ENCODE measurements at places on chromosomes 12 and 14.

DNA sequence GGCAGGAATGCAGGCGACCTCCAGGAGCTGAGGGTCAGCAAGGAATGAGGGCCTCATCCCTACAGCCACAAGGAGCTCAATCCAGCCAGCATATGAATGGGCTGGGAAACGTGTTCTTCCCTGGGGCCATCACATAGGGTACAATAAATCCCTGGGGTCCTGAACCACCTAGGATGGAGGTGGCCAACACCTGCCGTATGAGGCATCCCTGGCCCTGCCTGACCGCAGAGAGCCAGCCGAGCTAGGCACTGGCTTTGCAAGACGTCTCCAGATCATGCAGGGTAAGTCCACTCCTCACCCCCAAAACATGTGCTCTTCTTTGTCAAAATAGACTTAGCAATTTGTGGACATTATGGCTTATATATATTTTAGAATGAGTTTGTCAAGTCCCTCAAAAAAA is 303.7 kb upstream of the DIO3 start:
- DNase-seq, result no peak

DNA sequence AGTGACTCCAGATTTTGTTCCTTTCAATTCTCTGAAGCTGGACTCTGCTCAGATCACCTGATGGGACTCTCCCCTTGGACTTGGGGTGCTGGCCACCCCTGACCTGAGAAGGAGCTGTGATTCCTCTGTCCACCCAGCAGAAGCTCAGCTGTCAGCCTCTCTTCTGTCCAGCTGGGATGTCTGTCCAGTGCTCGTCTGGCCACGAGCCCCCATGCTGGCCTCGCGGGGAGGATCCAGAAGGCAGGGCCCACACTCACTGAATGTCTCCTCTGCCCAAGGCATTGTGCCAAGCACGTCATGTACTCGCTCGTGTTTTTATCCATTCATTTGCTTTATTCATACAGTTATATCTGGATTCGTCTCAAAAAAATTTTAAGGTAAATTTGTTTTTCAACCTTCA is 14.2 kb upstream of the SLC24A4 start:
- no peak for DNase-seq

GRCh38 chr14:55588259-55588699 is 8.3 kb downstream of the KTN1 start:
- DNase-seq, result no peak

GRCh38 chr14:47585447-47585846 is 90.0 kb downstream of the MDGA2 start:
- no peak for DNase-seq

DNA sequence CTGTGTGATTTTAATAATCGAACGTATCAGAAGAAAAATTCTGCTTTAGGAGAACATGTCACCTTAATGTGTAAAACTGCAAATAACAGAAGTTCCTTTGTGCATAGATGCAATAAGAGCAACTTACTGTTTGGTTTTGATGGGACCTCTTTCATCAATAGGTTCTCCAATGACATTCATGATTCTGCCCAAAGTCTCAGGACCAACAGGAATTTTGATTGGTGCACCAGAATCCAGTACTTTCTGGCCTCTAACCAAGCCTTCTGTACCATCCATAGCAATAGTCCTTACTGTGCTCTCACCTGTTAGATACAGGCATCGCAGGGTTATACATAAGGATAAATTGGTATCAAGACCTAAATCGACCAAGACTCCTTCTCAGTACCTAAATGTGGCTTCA is 1.1 kb downstream of the ATP5F1B start:
- DNase-seq, result no peak

- DNase-seq, result no peak
These were observed 222.1 kb downstream of the AACS start for GRCh38 chr12:125287155-125287847.

GRCh38 chr14:95659990-95660385 is 26.2 kb upstream of the TCL1B start:
- DNase-seq, result no peak

GRCh38 chr12:62520361-62520760 is 53.7 kb downstream of the MON2 start:
- DNase-seq, result no peak

- no peak for DNase-seq
These were observed 716 bp upstream of the PTGDR start for GRCh38 chr14:52266782-52267181.

DNA sequence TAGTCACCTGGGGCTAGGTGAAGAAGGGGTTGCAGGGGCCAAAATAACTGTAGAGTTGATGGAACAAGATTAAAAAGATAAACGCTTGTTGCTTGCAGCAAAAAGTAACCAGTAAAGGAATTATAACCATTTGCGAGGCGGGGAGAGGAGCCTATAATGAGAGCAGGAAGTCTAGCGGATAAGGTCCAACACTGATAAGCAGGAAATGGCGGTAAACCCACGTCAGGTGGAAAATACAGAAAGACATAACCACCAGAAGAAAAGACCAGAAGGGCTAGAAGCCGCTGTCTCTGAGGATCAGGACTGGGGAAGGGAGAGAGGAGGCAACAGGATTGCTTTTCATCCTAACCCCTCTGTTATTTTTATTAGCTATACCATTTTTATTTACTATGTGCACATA is 303.3 kb downstream of the DPF3 start:
- DNase-seq, result no peak

DNA sequence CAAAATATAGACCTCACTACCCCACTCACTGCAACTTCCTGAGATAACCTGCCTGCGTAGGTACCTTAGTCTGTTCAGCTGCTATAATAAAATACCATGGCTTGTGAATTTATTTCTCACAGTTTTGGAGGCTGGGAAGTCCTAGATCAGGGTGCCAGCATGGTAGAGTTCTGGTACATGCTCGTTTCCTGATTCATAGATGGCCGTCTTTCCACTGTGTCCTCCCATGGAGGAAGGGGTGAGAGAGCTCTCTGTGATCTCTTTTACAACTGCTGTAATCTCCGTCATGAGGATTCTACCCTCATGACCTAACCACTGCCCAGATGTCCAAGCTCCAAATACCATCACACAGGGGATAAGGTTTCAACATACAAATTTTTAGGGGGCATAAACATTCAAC is 49.7 kb downstream of the KCNA1 start:
- no peak for DNase-seq

DNA sequence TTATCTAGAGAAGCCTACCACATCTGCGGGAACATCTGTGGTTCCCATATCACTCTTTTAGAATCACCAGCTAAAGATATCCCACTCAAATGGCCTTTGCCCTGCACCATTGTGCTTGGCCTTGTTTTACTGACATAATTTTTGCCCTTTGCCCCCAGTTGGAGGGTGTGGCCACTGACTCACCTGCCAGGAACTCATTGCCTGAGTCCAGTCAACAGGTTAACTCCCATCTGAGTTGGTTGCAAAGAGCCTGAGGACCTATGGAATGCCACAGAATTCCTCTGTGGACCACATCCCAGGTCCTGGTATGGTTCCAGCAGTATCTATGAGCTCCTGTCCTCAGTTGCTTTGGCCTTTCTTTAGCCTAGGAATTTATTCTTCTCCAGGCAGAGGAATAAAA is 55.7 kb upstream of the PTGR2 start:
- no peak for DNase-seq

- no peak for DNase-seq
These were observed 65.3 kb downstream of the IQSEC3 start for GRCh38 chr12:131732-132495.

- no peak for DNase-seq
These were observed 471.2 kb upstream of the PRICKLE1 start for GRCh38 chr12:43060742-43061141.

DNA sequence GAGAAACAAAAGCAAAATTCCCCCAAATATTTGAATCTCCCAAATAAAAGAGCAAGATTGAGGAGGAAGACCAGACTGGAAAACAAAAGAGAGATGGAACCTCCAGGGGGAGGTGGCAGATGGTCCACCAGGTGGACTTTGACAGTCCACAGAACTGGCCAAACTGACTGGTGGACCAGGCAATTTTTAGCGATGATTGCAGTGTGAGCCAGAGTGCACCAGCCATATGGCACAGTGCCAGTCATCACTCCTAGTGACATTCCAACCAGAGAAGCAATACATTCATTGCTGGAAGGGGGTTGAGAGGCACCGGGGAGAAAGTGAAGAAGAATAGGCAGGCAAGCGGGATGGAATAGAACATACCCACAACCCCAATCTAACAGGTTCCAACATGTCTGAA is 182.9 kb downstream of the EXOC5 start:
- no peak for DNase-seq

DNA sequence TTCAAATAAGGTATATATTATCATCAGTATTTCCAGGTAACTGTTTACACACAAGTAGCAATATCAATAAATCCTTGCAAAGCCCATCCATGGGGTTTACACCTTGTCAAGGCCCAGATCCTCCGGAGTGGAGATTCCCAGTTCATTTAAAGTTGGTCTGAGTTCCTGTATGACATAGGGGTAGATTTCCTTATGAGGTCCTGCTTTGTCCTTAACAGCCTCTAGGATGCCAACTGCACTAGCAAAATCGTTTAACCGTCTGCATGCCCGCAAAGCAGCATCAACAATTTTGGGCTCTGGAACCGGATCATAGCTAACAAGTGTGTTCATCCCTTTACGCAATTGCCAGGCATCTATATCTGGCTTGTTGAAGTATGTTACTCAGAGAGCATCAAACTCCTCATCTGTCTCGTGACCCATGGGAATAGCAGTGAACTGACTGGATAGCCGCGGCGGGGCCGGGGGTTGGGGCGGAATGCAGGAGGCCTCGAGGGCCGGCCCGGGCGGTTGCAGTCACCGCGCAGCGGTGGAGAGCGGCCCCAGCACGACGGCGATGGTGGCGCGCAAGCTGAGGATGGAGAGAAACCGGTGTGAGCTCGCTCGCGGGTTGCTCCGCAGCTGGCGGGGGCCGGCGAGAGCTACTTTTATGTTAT is 30.6 kb upstream of the FBXO34 start:
- DNase-seq, result no peak

DNA sequence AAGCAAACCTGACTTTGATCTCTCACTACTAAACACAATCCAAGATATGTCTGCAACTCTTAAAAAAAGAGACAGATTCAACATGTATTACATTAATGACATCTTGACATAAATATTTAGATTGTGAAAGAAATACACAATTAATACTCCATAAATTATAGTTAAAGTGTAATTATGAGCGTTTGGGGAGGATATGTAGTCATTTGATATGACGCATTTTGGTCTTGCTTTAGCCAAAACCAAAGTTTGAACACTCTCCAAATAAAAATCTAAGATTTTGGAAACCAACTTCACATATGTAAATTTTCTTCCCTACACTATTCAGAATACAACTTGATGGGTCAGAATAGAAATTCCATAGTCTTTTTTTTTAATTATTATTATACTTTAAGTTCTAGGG is 1257.6 kb downstream of the SLC16A7 start:
- DNase-seq, result no peak

DNA sequence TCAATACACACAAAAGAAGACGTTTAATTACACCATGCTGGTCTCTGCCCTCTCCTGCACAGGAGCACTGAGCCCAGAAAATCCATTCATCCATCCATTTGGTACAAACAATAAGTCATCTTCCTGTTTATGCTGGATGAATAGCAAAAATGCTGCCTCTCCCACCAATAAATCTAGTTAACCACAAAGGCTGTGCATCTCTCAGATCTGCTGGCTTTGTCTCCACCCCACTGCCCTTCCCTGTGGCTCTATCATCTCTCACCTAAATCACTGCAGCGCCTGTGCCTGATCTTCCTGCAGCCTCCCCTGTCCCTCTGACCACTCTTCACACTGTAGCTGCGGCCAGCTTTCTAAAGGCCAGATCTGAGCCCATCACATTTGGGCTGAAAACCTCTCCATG is 72.9 kb upstream of the DDX11 start:
- no peak for DNase-seq

GRCh38 chr12:6540181-6540877 is 6.0 kb downstream of the GAPDH start:
- DNase-seq, result no peak

GRCh38 chr12:13581031-13581430 is 384.5 kb downstream of the EMP1 start:
- no peak for DNase-seq
